ENCODE measurements at places on chromosomes 11 and 22.

GRCh38 chr22:17980638-17981051 is 43.7 kb downstream of the MICAL3 start:
- peak; percentile 47 for DNase-seq

DNA sequence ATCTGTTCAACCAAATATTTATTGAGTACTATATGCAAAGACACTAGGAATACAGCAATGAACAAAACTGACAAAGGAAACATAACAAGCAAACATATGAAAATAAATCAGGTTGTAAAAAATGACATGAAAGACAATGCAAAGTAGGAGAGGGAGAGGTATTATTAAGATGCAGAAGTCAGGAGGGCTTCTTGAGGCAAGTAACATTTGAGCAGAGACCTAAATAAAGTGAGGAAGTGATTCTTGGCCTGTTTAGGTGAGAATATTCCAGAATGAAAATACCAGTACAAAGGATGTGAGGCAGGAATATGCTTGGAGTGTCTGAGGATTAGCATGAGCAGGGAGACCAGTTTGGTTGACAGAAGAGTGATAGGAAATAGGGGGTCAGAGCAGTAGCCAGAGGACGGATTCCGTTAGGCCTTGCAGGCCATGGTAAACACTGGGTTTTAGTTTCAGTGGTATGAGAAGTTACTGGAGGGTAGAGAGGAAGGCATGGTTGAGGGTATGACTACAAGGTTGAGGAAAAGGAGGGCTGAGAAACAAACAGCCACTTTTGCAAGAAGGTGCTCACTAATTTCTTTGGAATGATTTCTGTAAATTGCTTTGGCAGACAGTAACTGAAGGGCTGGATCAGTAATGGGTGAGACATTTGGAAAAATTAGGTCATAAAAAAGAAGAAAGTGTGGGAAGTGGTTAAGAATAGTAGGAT is 191.9 kb downstream of the SWAP70 start:
- DNase-seq: peak; percentile 29

GRCh38 chr22:29799217-29799680 is 32.1 kb downstream of the UQCR10 start:
- no peak for DNase-seq

DNA sequence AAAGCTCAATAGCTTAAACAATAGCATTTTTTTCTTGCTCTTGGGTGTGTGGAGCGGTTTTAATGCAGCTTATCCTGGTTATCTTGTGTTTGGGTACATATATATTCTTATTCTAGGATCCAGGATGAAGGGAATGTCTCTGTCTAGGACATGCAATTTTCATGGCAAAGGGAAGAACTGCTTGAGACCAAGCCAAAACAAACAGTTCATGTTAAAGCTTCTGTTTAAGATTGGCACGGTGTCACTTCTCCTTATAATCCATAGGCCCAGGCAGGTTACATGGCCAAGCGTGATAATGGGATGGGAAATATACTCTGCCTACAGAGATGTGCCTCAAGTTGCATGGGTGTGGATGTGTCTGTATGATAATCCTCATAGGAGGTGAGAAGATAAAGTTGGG is 177.1 kb upstream of the PGR start:
- DNase-seq: no peak

DNA sequence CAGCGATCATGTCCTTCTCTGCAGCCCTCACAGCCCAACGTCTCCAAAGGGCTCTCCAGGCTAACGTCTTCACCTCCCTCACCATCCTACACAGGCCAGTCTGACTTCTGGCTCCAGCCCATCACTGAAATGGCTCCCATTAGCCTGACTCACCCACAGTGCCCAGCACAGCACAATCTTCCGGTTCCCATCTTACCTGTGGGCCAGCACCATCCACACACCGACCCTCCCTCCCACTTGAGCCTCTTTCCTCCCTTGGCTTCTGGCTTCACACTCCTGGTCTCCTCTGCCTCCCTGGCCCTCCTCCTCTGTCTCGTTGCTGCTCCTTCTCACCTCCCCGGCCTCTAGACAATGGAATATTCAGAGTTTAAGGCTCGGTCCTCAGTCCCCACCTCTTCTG is 51.2 kb downstream of the PDE2A start:
- no peak for DNase-seq

- no peak for DNase-seq
Observed at GRCh38 chr11:19323502-19323901, 82.8 kb upstream of the E2F8 start.

DNA sequence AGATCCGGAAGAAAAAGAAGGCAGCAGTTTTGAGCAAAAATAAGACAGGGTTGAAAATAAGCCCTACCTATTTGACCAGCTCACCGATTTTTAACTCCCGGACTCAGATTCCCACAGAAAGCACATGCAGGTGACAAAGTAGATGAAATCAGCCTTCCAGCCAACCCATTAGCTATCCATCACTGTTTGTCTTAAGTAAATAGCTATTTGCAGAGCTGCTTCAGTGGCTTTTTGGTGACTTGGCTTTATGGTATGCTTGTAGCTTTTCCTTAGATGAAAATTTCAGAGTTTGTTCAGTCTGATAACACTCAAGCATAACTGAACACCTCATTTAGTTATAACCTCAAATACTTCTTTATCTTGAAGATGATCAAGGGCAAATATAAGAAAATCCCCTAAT is 192.6 kb downstream of the HIPK3 start:
- DNase-seq: no peak

- no peak for DNase-seq
Observed at GRCh38 chr11:35277827-35278226, 138.9 kb downstream of the CD44 start.

DNA sequence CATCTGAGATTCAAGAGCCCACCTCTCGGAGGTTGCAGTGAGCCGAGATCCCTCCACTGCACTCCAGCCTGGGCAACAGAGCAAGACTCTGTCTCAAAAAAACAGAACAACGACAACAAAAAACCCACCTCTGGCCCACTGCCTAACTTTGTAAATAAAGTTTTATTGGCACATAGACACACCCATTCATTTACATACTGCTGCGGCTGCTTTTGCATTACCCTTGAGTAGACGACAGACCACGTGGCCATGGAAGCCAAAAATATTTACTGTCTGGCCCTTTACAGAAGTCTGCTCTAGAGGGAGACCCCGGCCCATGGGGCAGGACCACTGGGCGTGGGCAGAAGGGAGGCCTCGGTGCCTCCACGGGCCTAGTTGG is 47.0 kb downstream of the GRAMD4 start:
- no peak for DNase-seq

GRCh38 chr11:58731819-58732218 is at the start of gene GLYAT:
TSS of gene GLYAT (minus strand) at chr11:58731943. CDS start at chr11:58724496, 7,447 bp downstream.
- DNase-seq: no peak

GRCh38 chr11:62546244-62546928 is at the start of gene AHNAK:
TSS of gene AHNAK (minus strand) at chr11:62546806. CDS start at chr11:62536098, 10,708 bp downstream.
- peak; percentile 48 for DNase-seq

- no peak for DNase-seq
Observed at GRCh38 chr11:125052047-125052446, 11.1 kb upstream of the SLC37A2 start.

- no peak for DNase-seq
Observed at GRCh38 chr11:132334769-132335280, 964.4 kb downstream of the NTM start.

DNA sequence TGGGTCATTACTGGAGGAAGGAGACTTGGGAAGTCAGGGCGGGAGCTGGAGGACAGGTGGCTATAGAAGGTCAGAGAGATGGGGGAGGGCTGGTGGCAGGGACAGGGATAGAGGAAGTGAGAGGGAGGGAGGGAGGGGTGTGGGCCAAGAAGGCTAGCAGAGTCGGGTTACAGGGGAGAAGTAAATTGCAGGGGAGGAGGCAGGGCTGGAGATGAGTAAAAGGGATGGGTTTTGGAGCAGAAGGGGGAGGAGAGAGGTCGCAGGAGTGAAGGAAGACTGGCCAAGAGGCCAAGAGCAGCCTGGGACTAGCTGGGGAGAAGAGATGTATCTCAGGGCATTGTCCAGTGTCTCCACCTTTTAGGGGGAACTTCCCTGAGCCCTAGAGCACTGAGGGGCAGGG is 33.0 kb downstream of the LRRC10B start:
- no peak for DNase-seq

DNA sequence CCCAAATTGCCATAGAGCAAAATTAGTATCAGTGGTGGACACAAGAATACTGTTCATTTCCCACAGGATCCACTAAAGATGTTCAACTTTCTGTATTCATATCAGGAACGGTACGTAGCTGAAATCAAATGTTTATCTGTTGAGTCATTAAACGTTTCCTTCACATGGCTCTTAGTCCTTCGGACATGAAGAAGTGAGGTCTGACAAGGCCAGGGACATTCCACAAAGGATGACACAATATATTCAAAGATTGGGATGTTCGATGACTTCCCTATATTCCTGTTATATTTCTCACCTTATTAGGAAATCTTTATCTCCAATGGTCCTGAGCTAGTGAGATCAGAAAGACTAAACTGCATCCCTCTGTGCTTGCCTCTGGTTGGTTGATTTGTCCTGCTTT is 129.0 kb downstream of the ETS1 start:
- no peak for DNase-seq

- DNase-seq: no peak
Observed at GRCh38 chr22:38230108-38230825, 28.5 kb downstream of the MAFF start.

DNA sequence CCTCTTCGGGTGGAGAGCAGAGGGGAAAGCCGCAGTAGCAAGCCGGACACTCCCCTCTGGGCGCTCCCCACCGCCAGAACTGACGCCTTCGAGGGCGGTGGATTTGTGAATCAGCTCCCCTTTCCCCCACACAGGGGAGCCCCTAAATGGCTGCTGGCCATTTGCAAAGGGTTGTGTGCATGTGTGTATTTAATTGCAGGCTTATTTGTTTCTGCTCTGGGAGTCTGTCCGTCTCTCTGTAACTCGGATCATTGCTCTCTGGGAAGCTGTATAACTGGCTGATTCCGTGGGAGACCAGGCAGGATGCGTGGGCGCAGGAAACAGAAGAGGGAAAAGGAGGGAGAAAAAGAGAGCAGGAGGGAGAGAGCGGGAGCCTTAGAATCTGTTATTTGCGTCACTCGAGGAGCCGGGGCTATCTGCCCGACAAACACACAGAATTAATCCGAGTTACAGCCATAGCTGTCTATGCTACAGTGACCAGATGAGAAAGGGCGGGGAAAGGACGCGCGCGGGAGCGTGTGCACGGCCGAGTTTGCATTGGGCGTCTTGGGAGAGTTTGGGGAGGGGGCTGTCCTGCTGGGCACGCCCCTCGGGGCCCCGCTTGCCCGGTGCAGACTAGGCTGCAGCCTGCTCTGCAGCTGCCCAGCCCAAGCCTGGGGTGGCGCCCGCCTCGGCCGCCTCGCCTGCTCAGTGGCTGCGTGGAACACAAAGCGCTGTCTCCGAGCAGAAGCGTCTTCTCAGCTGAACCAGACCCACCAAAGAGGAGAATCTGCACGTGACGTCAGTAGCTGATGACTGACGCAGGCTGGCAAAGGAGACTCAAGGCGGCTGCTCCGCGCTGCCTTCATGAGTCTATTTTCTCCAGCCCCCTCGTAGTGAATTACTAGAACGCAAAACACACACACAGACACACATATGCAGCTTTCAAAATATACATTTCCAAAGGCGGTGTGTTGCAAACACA is 105.3 kb upstream of the HSD17B12 start:
- no peak for DNase-seq

DNA sequence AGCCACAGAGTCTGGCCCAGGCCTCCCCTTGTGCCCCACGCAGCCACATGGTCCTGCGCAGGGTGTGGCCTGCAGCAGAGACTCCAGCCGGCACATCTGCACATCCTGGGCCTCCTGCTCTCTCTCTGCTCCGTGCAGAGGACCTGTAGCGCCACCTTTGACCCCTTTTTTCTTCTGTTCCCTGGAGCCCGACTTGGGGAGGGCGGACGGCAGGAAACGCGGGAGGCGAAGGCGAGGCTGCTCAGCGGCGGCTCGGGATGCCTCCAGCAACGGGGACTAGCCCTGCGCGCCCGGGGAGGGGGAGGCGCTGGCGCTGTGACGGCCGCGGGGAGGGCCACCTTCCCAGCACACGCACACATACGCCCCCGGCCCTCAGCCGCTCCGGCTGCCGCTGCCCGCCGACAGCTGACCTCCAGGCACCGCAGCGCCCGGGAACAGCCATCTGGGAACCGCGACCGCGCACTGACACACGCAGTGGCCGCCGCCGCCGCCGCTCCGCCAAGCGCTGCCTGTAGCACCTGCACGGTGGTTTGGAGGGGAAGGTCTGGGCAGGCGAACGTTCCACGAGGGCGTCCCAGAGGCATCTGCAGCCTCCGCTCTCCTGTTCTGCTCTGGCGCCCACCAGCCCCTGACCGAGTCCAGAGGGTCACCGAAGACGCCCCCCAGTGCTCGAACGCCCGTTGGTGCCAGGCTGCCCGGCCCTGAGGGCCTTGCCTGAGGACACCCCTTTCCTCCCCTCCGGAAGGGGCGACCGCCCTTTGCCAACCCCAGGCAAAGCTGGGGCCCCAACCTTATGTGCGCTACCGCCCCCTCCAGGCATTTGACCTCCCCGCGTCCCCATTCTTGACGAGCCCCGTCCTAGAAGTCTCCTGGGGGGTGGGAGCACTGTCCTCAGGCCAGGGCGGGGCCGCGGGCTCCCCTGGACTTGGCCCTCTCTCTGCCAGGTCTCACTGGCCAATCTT is 16.9 kb upstream of the C22orf42 start:
- no peak for DNase-seq

- DNase-seq: no peak
Observed at GRCh38 chr11:96207459-96208449, 135.2 kb downstream of the MAML2 start.

DNA sequence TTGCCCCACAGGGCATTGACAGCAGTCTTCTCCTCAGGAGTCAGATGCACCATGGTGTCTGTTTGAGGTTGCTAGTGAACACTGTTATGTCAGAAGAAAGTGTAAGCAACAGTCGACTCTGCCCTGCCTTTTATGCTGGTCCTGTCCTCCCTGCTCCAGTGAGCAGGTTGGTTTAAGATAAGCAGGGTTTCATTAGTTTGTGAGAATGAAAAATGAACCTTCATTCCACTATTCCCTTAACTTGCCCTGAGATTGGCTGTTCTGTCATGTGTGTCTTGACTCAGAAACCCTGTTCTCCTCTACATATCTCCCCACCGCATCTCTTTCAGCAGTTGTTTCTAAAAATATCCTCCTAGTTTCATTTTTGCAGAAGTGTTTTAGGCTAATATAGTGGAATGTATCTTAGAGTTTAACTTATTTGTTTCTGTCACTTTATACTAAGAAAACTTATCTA is at the start of gene HBD:
HBD (minus strand) TSS at position 103 of the 454 bp plus-strand sequence; CDS start at position 53, 50 bp downstream.
- no peak for DNase-seq

DNA sequence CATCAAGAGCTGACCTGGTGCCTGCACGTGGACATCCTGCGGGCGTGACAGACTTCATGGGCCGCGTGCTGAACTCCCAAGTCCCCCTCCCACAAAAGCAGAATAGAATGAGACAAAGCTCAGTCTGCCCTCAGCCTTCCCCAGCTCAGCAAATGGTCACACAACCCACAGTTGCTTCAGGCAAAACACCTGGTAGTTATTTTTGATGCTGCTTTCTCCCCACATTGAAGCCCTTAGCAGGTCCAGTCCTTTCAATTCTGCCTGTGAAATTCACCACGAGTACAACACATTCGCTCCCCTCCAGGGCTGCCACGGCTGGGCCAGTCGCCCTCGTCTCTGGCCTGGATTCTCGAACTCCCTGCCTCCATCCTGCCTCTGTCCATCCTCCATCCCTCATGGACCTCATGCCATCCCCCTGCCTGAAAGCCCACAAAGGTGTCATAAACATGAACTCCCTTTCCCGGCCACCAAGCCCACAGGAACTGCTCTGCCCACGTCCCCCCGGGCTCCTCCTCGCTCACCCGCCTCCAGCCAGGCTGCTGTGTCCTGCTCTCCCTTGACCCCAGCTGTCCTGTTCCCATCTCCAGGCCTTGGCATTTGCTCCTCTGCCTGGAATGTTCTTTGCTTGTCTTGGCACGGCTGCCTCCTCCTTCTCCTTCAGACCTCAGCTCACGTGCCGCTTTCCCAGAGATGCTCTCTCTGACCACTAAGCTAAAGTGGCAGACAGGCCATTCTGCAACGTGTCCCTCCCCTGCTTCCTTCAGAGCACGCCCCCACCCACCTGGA is 42.1 kb downstream of the SCUBE1 start:
- DNase-seq: no peak

Measured in germinal center (tissue), 1 donor.